ENCODE measurements at places on chromosomes 6 and 20.

DNA sequence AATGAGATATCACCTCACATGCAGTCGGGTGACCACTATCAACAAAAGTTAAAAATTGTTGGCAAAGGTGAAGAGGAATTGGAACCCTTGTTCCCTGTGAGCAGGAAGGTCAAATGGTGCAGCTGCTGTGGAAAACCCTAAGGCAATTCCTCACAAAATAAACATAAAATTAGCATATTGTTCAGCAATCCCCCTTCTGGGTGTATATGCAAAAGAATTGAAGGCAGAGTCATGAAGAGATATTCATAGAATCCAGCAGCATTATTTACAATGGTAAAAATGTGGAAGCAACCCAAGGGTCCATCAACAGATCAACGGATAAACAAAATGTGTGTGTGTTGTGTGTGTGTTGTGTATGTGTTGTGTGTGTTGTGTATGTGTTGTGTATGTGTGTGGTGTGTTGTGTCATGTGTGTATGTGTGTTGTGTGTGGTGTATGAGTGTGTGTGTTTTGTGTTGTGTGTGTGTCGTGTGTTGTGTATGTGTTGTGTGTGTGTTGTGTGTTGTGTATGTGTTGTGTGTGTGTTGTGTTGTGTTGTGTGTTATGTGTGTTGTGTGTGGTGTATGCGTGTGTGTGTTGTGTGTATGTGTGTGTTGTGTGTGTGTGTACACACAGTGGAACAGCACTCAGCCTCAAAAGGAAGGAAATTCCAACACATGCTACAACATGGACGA, 245.1 kb downstream of the ERMARD start:
- no peak for DNase-seq

DNA sequence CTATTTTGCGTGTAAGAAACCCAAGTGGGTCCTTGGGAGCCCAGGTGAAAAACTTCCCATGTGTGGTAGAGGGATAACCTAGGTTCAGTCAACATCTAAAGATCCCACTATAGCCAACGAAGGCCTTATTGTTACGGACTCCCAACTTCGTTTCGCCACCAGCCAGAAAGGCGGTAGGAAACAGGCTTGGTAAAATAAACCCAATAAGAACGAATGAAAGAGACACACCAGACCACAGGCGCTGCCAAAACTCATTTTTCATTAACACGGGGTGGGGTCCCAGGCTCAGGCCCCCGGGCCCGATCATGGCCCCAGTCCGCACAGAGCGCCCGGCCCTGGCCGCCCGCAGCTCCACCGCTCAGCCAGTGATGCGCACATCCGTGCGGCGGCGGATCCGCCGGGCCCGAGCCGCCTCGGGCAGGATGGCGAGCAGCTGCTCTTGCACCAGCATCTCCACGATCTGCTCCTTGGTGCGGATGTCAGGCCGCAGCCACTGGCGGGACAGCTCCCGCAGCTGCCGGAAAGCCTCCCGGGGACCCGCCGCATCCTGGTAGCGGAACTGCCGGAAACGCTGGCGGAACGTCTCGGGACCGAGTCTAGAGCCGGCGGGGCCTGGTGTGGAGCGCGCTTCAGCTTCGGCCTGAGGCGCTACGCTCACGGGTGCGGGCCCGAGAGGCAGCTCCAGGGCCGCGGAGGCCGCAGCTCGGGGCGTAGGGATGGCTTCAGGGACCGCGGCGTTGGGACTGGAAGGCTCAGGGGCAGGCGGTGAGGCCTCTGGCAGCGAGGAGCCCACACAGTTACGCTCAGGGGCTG, 709 bp downstream of the SCAND1 start:
- no peak for DNase-seq

DNA sequence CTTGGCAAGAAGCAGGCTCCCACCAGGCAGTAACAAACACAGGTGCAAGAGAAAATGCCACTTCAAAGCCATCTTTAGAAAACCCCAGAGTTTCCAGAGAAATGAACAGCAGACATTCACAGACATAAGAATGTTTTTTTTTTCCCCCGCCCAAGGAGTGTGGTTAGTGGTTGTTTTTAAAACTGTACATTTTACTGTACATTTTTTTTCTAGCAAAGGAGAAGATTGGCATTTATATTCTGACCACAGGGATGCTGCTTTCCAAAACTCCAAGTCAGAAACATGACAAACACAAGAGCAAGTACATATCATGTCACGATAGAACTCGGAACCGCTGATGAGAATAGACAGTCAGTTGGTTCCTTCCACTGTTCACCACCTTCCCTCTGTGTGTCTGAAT, 197.9 kb downstream of the LRFN2 start:
- DNase-seq: no peak

- no peak for DNase-seq
These were observed 4.8 kb downstream of the TCEA2 start for GRCh38 chr20:64067733-64068307.

- no peak for DNase-seq
These were observed 249.5 kb downstream of the ZFAND3 start for GRCh38 chr6:38068854-38069590.

- no peak for DNase-seq
These were observed 37.9 kb downstream of the CDH26 start for GRCh38 chr20:59996108-59996507.

DNA sequence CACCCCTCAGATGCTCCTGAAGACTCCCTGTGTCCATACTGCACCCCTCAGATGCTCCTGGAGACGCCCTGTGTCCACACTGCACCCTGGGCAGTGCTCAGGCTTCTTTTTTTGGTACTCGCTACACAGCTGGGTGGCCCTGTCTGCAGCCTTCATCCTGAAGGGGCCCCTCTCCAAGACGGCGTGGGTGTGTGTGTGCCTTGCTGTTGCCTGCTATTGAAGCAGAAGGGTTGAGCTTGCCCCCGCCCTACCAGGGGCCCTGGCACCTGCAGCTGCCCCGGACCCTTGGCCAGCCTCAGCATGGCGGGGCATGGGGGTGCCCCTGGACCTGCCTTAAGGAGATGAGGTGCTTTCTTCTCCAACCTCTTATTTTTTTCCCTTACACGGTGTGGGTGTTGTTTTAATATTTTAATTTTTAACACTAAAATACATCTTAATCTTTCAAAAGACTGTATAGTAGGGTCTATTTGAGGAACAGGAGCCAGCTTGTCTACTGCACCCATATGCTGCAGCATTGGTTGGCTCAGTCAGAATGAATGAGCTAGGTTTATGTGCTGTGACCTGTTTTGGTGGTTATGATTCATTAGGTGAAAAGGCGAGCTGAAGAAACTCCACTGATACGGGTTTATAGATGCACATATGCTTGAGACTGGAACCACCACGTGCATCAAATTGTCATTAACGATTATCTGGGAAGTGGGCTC, 135.9 kb downstream of the AGPAT4 start:
- no peak for DNase-seq

DNA sequence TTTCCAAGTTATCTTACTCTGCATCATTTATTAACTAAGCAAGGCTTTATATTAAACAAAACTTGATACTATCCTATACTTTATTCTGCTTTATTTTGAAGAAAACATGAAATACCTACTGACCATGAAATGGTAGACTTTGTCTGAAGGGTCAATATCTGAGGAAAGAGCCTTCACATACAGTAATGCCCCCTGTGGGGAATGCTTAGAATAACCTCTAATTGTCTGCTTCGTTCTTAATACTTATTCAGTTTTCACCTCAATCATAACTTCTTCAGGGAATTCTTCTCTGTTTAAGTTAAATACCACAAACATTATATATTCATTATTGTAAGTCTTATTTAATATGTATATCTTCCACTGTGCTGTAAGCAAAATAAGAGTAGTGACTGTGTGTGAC, 498.9 kb upstream of the MANEA start:
- DNase-seq: no peak

DNA sequence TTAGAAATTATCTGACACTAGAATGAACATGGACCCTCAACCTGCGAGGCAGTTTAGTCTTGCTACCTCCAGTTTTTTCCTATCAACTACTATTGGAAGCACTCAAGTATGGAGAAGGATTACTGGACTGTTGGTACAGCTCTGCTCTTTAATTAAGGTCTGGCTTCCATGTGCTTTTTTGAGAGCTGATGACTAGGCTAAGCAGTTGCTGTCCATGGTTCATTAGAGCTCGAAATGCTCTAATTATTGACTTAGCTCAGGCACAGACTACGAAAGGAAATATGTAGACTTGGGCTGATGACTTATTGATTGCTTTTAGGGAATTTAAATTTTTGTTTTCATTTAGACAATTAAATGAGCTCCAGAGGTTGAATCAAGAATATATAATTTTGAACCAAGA, 1281.6 kb downstream of the HACE1 start:
- no peak for DNase-seq

DNA sequence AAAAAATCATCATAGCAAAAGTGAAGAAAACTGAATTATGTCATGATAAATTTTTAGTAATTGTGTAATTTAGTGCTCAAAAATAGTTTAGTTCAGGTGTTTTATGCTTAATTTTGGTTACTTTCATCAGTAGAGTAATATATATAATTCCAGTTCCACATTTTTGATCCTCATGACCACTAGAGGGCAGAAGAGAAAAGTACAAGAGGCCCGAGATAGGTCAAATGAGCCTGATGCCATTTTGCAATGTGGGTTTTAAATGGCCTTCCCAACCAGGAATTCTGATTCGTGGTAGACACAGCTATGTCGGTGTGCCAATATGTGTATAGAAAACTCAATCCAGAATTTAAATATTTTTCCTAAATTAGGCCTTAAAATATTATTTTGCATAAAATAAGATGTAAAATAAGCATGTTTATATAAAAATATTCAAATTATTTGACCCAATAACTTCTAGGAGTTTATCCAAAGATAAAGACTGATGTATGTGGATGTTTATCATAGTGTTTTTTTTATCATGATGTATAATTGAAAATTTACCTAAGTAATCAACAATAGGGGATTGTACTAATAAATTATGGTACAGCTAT, 159.7 kb upstream of the RPS6KA2 start:
- DNase-seq: peak; percentile 68

DNA sequence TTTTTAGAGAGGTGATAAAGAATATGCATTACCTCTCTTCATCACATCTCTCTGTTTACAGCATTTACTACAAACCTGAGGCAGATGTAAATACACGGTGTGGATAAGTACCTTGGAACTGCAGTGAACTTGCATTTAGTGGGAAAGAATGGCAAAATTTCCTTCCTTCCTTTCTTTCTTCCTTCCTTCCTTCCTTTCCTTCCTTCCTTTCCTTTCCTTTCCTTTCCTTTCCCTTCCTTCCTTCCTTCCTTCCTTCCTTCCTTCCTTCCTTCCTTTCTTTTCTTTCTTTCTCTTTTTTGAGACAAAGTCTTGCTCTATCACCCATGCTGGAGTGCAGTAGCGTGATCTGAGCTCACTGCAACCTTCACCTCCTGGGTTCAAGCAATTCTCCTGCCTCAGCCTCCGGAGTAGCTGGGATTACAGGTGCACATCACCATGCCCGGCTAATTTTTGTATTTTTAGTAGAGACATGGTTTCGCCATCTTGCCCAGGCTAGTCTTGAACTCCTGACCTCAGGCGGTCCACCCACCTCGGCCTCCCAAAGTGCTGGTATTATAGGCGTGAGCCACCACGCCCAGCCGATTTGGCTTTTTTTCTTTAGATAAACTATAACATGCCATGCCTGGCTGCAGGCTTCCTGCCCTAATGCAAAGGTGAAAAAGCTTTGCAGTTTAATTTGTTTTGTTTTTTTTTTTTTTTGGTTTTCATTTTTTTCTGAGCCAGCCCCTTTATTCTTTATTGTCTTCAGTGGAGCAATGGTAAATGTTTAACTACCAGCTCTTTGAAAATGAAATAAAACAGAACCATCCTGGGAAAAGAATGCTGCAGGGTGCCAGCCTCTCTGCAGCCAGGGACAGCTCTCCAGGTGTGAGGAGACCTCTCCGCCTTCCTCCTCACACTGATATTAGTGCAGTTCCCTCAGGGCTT, 64.2 kb upstream of the NEDD9 start:
- no peak for DNase-seq

DNA sequence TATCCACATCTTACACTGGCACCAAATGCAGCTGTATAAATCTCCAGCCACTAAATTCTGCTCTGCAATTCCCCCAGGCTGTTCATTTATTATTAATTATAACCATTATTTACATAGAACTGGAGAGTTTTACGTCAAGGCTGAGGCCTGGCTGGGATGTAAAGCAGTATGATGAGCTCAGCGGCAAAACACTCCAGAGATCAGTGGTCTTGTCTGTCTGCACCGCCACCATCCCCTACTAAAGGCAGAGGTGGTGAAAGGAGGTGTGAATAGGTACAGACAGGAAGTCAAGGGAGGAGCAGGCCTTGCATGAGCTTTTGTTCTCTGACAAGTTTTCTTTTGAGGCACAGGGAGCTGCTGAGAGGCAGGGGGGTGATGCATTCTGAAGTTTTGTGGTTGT, 159.9 kb upstream of the PCSK2 start:
- DNase-seq: peak; percentile 96

DNA sequence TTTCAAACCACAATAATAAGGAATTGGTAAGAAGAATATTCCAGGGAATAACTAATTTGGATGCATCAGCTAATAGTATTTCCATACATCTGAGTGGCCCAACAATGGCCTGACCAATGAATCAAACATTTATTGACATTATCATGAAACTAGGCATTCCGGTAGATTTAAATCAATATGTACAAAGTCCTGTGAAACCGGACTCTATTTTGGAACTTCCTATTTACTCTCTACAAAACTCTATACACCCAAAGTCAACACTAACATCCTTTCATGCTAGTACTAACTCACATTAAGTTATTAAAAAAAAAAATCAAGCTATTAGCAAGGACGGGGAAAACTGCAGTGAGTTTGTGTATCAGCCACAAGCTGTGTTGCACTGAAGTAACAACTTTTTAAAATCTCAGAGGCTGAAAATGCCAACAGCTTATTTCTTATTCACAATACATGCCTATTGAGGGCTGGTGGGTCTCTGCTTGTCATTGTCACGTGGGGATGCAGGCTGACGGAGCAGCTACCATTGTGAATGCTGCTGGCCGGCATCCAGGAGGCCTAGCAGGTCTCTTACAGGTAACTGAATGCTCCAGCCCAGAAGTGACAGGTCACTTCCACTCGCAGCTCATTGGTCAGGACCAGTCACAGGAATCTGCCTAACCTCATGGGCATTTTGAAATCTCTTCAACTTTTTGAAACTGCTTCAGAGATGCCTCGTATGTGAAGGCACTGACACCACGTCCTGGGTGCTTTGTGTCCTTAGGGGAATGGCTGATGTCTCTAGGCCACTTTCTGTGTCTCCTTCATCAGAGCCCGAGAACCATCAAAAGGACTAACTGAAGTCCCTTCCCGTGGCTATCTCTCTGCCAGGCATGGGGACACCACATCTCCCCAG, 76.3 kb downstream of the SLC22A23 start:
- DNase-seq: no peak

DNA sequence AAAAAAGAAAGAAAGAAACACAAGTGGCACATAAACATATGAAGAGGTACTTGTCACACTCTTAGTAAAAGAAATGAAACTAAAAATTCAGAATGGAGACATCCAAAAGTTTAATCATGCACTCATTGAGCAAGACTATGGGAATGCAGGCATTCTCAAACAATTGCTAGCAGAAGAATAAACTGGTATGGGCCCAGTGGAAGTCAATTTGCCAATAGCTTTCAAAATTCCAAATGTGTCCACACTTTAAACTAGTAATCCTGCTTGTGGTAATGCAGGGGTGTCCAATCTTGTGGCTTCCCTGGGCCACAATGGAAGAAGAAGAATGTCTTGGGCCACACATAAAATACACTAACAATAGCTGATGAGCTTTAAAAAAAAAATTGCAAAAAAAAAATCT, 97.4 kb downstream of the EPB41L2 start:
- DNase-seq: no peak

Measured in SHP77 (cell line).